ENCODE measurements at places on chromosomes 5 and 9.

DNA sequence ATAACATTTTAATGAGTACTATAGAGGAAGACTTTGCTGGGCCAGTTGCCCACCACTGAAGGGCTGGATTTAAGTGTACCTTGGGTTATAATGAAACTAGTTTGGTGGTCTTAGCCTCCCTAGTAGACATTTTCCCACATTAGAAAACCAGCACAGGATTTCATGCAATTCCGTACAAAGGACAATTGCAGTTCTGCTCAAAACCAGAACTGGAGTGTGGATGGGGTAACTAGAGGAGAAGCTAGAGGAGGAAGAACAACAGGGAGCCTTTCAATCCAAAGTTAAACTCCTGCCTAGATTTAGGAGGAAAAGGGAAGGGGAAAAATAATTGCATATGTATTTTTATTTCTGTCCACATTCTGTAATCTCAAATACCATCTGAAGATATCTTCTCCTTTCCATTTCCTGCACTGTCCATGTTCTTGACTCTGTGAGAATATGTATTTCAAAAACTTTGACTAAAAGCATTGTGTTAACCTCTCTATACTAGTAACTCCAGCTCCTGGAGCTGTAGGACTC is 97.5 kb upstream of the SSBP2 start:
- DNase-seq = peak; percentile 58

DNA sequence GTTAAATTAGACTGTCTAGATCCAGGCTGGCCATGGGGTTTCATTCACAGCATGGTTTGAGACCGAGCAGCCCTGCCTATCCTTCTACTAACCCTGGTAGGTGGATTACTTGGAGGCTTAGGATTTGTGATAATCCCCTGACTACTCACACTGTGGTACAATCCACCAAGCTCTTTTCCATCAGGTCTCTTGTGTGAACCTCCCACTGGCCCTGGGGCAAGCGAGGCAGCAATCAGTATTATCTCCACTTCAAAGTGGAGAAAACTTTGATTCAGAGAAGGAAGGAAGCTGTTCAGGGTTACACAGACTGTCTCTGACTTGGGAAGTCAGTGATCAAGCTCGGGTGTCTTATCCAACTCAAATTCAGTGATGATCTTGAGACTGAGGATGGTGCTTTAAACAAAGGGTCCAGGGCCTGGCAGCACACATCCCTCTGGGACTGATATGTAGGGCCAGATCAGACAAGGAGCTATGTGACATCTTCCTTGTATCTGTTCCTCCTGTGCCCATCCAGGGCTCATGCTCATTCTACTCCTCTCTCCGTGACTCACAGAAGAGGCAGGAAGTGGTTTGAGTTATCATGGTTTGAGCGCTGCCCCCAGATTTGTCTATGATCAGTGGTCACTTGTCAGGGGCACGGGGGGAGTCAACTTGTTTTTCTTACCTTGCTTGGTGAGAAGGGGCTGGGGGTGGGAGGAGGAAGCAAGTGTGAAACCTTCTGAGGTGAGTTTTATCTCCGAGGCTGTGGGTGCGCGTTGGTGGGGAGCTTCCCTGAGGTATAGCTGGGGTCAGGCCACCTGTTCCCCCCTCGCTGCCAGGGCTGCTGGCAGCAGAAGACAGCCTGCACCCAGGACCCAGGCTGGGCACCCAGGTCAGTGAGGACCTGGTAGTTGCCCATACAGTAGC is 48.6 kb downstream of the RGS3 start:
- DNase-seq = no peak

DNA sequence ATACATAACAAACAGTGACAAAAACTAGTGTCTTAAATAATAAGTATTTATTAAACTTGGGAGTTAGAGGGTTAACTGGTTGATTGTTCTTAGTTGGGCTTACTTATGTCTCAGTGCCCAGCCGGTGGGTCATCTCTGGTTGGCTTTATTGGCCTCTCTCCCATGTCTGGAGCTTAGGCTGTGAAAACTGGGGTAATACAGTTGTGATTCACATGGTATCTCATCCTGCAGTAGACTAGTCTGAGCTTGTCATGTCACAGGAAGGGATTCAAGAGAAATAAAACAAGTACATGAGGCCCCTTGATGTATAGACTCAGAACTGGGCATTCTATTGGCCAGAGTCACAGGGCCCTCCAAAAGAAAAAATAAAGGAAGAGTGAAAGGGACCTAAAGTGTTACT is 466.4 kb upstream of the SMC2 start:
- no peak for DNase-seq

GRCh38 chr5:5128766-5129165 is 11.4 kb upstream of the ADAMTS16 start:
- DNase-seq = no peak

- DNase-seq = no peak
Measured at GRCh38 chr5:154824070-154824469, 26.3 kb downstream of the FAXDC2 start.

- DNase-seq = no peak
Measured at GRCh38 chr5:170206216-170206615, 26.6 kb upstream of the C5orf58 start.

GRCh38 chr5:79573983-79574890 is 38.0 kb upstream of the TENT2 start:
- DNase-seq = no peak

DNA sequence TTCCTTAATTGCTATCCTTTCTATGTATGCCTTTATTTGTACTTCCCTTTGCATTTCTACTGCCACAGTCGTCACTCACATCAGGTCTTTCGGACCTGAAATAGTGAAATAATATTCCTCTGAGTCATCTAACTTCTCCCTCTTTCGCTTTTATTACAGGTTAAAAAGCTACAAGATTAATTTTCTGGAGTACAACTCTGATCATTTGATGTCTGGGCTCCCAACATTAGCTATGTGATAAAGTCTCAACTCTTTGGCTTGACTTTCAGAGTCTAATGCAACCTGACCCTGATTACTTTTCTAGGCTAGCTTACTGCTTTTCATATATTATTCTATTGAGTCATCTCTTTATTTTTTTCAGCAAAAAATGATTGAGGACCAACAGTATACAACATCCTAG is 638.8 kb upstream of the WWC1 start:
- DNase-seq = no peak

DNA sequence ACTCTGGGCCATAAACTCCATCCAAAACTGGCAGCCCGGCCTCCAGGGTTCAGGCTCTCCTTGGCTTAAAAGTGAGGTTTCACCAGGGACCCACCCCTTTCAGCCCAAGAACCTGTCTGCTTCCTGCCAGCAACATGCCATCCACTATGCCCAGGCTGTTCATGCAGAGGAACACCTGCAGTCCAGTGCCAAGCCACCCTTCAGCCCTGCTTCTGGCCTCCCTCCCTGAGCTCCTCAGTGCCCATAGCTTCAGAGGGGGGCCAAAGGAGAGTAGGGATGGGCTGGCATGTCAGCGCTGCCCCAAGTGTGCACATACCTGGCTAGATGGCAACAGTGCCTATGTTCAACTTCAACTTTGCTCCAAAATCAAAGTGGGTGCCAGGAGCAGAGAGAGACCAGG is 166.9 kb upstream of the MRPS30 start:
- DNase-seq = no peak

GRCh38 chr5:1152156-1152555 is 40.3 kb upstream of the SLC12A7 start:
- DNase-seq = no peak

DNA sequence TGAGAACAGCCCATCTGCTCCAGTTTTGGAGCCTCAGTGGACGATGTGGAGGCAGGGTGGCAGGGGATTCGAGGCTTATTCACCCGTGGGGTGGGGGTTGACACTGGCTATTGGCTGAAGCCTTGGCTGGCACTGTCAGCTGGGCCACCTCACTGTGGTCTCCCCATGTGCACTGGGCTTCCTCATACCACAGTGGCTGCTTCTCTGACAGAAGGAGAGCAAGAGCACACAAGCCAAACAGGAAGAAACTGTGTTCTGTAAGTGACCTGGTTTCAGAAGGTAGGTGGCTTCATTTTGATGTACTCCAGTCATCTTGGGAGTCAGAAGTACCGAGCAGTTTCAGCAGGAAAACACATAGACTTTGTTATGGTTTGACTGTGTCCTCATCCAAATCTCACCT is 24.7 kb upstream of the CTNND2 start:
- DNase-seq = no peak

- no peak for DNase-seq
Measured at GRCh38 chr5:44532981-44533380, 143.8 kb upstream of the FGF10 start.

DNA sequence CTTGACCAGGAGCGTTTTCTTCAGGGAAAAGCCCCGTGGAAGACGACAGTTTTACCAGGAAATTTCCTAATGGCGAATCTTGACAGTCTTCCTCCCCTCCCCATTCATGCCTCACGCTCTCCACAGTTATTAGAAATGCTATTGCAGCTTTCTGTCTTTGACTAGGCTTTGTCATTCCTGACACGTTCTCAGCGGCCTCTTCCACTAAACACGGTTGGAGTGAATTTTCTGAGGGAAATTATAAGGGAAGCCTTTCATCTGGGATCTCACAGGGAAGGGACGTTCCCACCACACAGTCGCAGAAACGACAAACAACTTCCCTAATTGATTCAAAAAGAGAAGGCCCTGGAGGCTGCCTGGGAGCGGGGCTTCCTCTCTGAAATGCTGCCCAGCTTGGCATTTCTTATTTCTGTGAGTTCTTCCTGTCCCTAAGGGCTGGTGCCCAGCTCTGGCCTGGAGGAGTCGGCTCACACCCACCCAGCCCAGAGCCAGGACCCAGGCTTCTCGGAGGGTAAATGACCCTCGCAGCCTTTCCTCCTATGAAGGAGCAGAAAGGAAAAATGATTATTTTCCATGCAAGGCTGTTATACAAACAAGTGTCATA is 57.1 kb upstream of the PPP1R26 start:
- DNase-seq = no peak

- no peak for DNase-seq
Measured at GRCh38 chr9:21988056-21988990, 5.9 kb downstream of the CDKN2A start.

DNA sequence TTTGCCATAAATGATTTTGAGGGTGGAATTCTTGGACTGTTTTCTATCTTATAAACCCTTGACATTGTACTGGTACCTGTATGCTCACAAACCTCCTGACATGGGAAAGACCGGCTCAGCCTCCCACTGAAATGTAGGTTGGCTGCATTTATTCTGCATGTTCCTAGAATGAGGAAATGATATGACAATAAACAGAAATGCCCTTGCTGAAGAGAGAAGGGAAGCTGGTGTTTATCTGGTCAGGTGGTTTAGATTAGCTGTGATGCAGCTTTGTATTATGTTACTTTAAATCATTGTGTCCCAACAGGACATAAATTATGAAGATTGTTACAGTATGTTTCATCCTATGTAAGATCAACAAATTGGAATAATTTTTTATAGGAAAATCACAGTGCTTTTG is 23.1 kb upstream of the CATSPER3 start:
- no peak for DNase-seq

DNA sequence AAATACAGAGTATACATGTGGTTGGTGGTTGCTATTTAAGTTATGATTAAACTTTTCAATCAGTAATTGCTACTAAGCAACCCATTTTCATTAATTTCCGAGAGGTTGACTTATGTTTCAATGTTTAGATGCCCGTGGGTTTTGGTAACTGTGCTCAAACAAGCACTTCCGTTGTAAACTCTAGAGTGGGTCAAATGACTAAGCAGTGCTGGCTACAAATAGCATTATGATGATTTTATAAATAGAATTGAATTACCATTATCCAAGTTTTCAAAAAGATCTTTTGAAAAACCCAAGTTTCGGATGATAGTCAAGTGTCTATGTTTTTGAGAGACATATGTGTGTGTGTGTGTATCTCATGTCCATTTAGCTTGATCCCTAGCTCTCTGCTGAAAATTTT is 2369.4 kb upstream of the ACO1 start:
- DNase-seq = no peak

- DNase-seq = no peak
Measured at GRCh38 chr9:131651599-131651998, 88.3 kb downstream of the RAPGEF1 start.

- no peak for DNase-seq
Measured at GRCh38 chr5:139930406-139930805, 112.7 kb downstream of the NRG2 start.

GRCh38 chr5:50501491-50502228 is 60.6 kb upstream of the EMB start:
- no peak for DNase-seq

GRCh38 chr9:73183428-73183827 is 31.8 kb downstream of the ANXA1 start:
- no peak for DNase-seq

DNA sequence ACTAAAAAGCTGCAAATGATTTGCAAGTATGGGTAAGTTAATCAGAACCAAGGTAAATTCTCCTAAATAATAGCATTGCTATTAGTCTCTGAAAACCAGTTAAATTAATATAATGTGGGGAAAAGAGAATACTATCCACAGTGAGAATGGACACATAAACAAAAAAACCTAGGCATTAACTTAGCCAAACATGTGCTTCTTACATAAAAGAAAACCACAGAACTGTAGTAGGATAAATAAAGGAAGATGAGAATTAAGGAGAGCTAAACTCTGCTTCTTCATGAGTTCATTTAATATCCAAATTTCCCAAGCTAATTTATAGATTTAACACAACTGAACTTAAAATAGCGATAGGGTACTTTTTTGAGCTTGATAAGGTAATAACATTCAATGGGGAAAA is 31.8 kb downstream of the ABCA1 start:
- no peak for DNase-seq

DNA sequence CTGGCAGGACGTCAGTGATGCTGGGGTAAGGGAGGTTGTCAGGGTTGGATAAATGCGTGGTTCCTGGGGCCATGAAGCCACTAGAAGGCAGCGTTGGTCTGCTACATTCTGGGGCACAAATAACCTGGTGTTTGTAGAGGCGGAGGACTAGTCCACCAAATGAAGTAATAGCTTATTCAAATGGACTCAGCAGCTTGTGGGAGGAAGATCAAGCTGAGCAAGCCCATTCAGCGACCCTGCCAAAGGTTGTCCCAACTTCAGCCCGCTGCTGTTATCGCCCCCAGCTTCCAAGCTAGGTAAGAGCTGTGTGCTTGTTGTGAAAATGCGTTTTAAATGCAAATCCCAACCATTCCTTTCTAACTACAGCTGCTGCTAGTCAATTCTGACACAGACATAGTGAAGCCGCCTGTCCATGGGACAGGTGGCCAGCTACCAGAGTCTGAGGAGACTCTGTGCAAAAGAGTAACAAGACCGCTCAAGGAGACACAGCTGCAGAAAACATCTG is 7.6 kb upstream of the FAM240B start:
- peak; percentile 83 for DNase-seq

- DNase-seq = peak; percentile 82
Measured at GRCh38 chr9:2420543-2420942, 201.0 kb upstream of the VLDLR start.

DNA sequence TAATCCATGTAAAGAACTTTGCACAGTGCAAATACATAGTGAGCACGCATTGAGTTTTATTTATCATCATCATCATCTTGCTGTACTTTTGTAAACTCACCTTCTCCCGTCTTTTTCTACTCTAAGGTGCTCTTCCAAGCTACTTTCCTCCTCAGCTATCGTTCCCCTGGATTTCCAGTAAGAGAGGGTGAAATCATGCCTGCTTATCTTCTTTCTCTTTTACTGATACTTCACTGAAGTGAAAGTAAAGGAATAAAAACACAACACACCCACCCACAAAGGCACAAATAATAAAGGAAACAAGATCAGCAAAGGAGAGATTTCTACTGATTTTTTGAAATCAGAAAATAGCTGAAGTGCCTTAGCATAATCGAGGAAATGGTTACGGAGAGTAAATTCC is 509.9 kb downstream of the RAB3C start:
- no peak for DNase-seq

- DNase-seq = no peak
Measured at GRCh38 chr5:144122641-144123040, 47.8 kb downstream of the YIPF5 start.
